ENCODE measurements at places on chromosomes 16 and 17.

- DNase-seq = no peak
Observed at GRCh38 chr17:3724378-3725077, 825 bp downstream of the HASPIN start.

DNA sequence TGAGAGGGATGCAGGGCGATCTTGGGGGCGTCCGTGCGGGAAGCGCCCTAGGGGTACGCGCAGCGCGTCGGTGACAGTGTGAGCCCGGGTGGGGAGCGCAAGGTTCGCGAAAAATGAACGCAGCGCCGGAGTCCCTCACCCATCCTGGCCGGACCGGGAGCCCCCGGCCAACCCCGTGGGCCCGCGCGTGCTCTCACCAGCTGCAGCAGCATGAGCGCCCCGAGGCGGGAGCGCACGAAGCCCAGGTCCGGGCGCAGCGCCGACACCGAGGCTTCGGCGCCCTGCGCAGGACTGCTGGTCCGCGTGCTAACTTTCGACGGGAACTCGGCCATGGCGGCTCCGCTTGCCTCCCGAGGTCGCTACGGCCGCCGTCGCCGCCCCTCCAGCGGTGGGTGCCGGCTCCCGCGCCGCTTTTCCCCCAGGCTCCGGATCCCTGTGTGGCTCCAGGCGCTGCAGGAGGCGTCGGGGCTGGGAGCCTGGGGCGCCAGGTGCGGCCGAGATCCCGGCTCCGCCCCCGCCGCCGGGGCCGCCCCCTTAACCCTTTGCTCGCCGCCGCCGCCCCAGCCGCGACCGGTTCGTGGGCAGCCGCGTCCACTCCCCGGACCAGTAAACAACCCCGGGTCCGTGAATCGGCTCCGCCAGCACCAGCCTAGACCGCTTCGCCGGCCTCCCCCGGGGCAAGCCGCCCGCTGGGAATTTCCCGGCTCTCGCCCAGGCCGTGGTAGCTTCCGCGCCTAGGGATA is at the start of gene PLLP:
Gene PLLP, minus strand, starts transcription at position 464 of the 743 bp plus-strand sequence. Its CDS starts 132 bp downstream, at position 332.
- DNase-seq = no peak

DNA sequence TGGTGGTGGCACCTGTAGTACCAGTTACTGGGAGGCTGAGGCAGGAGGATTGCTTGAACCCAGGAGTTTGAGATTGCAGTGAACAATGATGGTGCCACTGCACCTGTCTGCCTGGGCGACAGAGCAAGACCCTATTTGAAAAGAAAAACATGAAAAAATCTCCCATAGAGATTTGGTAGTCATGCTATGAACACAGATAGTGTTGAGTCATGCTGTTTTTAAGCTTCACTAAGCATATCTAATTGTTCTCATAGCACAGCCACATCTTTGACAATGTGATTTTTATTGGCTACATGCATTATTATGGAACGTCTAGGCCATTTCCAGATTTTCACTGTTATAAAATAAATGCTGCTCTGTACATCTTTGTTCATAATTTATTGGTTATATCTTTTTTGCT is 6.0 kb downstream of the IL34 start:
- DNase-seq = no peak

- DNase-seq = no peak
Observed at GRCh38 chr16:29737713-29738112, 8.1 kb downstream of the C16orf54 start.

GRCh38 chr16:25089351-25089750 is 22.2 kb upstream of the LCMT1 start:
- DNase-seq = no peak

DNA sequence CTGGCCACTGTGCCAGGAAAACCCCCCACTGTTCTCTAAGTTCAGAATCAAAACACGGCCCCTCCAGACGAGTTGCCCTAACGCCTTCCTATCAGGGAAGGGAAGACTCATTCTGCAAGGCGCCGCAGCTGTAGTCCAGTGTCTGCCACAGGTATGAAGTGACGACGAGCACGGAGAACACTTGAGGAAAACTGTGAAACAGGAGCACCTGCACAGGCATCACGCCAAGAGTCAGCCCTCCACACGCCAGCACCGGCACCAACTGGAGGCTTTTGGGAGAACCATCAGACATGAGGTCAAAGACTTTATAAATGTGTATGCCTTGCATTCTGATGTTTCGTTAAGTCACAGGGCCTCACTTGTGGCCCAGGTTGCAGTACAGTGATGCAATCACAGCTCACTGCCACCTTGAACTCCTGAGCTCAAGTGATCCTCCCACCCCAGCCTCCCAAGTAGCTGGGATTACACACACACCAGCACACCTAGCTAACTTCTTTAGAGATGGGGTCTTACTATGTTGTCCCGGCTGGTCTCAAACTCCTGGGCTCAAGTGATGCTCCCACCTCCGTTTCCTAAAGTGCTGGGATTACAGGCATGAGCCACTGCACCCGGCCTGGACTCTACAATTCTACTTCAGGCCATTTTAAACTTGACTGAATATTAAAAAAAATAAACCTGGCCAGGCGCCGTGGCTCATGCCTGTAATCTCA is 22.9 kb downstream of the KLHDC4 start:
- no peak for DNase-seq
